ENCODE measurements at places on chromosomes 3 and 15.
A peak's percentile ranks its signal among the peaks of the same experiment; 100 is the strongest.

DNA sequence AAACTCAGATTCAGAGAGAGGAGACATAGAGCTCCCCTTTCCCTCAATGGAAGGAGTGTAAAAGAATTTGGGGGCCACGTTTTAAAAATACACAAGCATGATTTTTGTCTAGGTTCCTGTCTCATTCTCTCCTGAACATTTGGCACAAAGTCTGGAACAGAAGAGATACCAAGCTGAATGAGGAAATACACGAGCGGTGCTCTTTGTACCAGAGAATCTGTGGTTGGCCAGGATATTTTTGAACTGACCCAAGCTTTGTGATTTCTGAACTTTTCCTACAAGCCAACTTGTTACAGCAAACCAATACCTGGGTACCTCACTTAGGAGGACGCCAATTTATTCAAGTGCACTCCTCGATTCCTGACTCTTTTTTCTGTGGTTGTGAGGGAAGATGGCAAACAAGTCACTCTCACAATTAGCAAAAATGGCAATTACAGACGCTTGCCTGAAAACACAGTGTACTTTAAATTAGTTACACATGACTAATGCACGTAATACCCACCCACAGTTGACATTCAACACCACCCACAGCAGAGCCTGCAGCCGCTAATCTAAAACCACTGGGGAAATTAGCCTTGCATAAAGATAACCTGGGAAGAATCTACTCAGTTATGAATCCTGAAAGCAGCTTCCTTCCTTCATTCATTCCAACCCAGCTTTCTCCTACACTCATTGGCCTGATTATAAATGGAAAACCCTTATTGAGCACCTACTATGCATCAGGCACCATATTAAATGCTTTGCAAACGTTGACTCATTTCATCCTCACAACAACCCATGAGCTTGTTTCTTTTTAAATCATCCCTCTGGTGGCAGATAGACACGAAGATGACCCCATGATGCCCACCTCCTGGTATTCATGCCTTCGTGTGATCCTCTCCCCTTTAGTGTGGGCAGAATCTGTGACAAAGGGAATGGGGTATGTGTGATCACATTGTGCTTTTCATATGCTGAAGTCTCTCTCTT lies 293.5 kb downstream of the KBTBD8 start:
- DNase-seq: no peak

- no peak for DNase-seq
Measured at GRCh38 chr15:100249096-100249815, 92.5 kb downstream of the ADAMTS17 start.

- no peak for DNase-seq
Measured at GRCh38 chr3:150783920-150784746, 21.2 kb upstream of the SIAH2 start.

DNA sequence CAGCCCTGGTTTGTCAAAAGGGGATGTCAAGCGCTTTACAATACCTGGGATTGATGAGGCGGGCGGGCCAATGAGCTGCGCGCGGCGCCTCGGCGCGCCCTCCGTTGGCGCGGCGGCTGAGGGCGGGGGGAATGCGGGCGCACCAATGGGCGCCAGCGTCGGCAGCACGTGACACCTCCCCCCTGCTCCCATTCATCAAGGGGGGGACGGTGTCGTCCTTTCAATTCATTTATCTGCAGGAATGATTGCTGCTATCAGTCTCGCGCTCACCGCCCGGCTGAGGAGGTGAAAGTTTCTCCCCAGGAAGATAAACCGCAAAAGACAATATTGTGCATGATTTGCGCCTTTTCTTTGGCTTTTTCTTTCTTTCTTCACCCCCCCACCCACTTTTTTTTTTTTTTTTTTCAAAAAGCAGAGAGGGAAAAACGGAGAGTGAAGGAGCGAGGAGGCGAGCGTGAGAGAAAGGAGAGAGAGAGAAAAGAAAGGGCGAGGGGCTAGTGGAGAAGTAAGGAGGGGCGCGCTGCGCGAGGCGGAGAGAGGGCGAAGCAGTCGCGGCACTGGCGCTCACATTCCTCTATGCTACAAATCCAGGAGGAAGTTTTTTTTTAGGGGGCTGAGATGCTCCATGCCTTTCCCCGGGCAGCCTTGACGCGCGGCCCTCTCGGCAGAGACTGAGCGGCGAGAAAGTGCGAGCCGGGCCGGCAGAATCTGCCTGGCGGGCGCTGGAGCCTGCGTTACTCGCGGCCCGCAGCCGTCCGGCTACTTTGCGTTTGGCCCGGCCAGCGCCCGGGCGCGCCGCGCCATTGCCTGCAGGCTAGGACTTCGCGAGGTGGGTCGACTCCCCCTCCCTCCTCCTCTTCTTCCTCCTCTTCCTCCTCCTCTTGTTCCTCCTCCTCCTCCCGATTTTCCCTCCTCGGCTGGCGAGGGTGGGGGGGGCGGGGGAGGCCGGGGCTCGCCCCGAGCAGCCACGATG lies at the start of gene ZIC1:
ZIC1 (plus strand) TSS at position 223 of the 973 bp plus-strand sequence; CDS start at position 971, 748 bp downstream.
- no peak for DNase-seq

- DNase-seq: no peak
Measured at GRCh38 chr3:128073185-128073725, 21.0 kb downstream of the SEC61A1 start.

DNA sequence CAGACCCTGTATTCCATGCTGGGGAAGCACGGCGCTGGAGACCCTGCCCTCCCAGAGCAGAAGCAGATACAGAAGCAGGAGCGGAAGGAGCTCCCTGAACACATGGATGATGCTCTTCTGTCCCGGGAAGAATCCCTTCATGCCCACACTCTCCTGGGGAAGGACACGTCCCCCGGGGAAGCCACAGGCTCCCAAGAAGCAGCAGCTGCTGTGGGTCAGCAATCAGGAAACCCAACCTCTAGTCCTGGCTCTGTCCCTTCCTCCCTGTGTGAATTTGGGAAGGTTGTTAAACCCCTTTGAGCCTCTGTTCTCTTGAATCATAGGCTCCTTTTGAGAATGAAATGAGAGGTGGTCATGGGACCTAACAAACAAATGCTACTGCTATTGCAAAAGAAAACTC lies 176.2 kb upstream of the TPM1 start:
- DNase-seq: no peak

DNA sequence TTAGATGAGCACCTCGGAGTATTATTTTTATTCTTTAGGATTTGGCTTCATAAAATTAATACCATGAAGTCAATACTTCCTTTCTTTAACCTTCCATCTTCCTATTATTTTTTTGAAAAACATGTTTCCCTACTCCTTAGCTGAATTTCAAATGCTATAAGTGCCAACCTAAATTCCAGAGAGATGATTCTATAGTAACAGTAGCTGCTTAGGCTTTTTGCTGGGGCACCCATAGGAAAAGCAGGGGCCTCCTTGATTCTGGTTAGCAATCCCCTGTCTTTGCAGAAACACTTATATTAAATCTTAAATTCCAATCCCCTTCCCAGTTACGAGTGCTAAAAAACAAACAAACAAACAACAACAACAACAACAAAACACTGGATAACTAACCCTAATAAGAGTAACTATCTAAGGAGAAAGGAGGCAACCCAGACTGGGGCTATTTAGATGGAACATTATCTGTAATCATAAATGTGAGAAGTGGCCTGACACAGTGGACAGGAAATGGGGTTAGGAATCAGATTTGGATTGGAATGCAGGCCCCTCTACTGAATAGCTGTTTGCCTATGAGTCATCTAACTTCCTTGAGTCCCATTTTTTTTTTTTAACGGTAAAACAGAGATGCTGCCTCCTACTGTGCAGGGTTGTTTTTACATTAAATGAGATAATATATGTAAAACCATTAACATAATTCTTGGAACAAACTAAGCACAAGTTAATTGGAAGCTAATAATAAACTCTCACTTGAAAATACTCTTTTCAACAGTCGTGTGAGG lies 148.1 kb downstream of the WDR72 start:
- DNase-seq: no peak

- DNase-seq: no peak
Measured at GRCh38 chr3:27677565-27677964, 44.6 kb downstream of the EOMES start.

DNA sequence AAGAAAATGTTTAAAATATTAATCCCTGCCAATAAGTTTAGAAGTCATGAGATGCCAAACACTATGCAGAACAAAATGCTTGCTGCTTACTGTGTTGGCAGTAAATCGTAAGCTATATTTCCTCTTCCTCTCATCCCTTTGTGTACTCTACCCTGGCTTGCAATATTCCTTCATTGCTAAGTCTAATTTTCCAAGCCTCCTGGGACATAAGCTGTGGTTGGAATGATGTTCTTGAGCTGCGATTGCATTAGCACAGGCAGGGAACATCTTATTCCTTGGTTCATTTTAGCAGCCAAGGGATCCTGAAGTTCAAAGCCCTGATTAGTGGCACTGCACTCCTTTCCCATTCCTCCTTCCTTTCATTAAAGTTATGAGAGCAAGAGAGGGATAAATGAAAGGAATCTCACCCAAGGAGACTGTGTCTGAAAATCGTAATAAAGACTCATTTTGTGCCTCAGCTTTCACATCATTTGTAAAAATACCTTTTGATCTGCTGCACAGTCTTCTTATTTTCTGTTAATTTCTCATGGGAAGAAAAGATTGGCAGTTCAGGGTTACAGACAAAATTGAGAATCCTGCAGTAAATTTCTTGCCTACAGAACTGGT lies 535.2 kb downstream of the OCA2 start:
- DNase-seq: no peak

DNA sequence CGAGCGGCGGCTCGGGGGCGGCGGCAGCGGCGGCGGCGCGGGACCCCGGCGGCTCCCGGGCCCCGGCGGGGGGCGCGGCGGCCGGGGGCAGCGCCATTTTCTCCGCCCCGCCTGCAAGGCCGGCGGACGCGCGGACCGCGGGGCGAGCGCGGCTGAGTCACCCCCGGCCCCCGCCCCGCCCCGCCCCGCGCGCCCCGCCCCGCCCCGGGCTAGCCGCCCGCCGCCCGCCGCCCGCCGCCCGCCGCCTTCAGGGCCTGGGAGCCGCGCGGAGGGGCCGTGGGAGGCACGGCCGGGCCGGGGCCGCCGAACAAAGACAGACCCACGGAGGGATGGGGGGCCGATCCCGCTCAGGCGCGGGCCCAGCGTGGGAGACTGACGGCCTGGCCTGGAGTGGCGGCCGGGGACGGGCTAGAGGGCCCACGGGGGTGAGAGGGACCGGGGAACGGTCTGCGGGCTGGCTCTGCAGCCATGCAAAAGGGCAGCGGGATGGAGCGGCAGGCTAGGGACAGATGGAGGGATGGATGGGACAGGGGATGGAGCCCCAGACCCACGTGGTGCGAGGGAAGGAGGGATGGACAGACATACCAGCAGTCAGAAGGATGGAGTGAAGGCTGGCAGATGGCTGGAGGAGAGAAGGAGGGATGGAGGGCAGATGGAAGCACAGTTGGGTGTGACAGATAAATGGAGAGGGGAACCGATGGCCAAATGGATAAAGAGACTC lies at the start of gene EIF4E3:
EIF4E3 (minus strand) TSS at position 132 of the 721 bp plus-strand sequence; CDS start at position 97, 35 bp downstream.
- DNase-seq: peak; percentile 45

DNA sequence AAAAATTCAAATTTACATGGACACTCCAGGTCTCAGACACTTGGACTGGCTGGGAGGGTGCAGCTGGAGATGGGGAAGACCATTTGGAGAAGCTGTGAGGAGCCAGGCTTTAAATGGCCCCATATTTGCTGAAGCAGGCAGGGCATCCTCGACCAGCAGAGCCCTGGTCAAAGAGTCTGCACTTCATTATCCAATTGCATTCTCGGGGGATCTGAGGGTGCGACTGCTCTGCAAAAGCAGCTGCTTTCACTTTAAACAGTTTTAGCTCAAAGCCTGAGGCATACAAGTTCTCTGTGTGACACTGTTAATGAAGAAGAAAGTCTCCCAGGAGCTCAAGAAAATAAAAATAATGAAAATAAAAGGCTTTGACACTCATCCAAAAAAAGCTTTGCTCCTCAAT lies 98.0 kb upstream of the SLC25A36 start:
- DNase-seq: no peak

- DNase-seq: no peak
Measured at GRCh38 chr3:12977117-12977808, 96.0 kb downstream of the IQSEC1 start.

DNA sequence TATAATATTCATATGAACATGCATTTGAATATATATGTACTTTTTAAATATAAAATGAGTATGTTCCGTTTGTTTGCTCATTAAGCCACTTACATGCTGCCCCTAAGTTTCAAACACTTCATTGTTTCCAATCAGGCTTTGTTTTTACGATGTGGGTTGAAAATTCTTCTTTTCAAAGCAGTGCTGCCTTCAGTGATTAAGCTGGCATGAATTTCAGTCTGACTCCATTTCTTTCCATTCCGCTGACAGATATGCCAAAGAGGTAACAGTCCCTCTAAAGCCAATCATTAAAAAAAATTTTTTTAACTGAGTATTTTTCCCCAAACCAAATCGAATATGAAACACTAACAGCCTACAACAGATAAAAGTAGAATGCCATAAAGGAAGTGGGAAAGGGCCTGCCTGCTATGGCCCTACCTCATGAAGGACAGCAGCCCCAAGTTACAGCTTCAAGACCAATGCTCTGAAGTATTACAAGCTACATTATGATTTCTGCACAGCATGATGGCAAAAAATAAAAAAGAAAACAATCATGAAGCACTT lies 40.0 kb downstream of the DCUN1D1 start:
- DNase-seq: no peak

DNA sequence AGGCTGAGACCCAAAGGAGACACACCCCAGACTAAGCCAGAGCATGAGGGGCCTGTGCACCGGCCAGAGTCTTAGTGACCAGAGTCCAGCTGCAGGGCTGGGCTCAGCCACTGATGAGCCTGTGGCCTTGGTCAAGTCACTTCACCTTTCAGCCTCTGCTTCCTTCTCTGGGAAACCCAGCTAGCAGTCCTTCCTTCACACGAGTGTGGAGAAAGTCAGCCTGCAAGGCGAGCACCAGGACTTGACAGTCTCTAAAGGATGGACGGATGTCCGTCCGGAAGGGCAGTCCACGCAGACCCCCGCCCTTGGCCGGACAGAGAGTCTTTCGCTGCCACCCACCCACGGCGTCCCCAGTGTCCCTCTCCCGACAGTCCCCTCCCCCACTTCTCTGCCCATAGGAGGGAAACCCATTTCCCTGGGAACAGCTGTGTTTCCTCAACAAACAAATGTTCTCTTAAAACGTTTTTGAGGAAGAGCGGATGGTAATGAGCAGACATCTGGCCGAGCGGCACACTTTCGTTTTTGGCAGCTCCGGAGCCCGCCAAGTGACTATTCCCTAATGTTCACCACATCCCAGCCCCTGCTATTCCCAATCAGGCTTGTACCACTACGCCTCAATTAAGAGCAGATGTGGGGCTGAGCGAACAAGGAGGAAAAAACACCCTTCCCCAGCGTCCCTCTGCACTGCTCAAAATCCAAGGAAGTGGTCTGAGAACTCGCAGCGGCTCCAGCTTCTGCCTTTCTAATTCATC lies 129.1 kb upstream of the SMAD3 start:
- DNase-seq: no peak

GRCh38 chr3:24802614-24803013 lies 308.0 kb upstream of the THRB start:
- no peak for DNase-seq
